ENCODE measurements at places on chromosomes 12 and 14. TPM values are rescaled to one million over a fixed set of nuclear protein-coding genes. Genes with fewer than 3 reads are reported as not detected.

- DNase-seq: no peak
Measured at GRCh38 chr14:45715946-45716345, 462.9 kb upstream of the MIS18BP1 start.

DNA sequence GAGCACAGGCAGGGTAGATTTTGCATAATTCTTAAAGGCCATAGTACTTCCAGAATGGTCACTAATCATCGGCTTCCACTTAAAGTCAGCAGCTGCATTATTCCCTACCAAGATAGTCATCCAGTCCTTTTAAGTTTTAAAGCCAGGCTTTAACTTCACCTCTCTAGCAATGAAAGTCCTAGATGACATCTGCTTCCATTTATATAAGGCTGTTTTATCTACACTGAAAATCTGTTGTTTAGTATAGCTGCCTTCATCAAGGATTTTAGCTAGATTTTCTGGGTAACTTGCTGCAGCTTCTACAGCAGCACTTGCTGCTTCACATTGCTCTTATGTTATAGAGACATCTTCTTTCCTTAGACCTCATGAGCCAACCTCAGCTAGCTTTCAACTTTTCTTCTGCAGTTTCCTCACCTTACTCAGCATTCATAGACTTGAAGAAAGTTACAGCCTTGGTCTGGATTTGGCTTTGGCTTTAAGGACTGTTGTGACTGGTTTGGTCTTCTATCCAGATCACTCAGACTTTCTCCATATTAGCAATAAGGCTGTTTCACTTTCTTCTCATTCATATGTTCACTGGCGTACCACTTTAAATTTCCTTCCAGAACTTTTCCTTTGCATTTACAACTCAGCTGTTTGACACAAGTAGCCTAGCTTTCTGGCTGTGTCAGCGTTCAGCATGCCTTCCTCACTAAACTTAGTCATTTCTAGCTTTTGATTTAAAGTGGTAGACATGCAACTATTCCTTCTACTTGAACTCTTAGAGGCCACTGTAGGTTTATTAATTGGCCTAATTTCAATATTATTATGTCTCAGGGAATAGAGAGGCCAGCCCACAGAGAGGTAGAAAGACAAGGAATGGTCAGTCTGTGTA is 209.9 kb upstream of the GARIN2 start:
- DNase-seq: no peak

- DNase-seq: no peak
Measured at GRCh38 chr14:57865066-57865402, 858 bp downstream of the SLC35F4 start.

RTN1 gene
- 3.7 TPM for total RNA-seq

DNA sequence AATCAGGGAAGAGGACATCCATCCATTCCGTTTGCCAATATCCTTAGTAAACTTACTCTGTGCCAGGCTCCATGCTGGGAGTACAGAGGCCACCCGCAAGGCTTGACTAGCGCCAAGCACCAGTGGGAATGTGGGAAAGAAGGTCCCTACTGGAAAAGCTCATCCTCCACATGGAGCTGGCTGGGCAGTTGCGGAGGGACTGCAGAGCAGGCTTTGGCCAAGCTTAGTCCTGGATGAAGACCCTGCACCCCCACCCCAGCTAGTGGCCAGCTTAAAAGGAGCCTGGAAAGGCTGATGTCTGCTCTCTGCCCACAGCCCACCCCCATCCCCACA is 22.4 kb upstream of the EIF2B2 start:
- DNase-seq: no peak

GRCh38 chr12:121958541-121959240 is 40.3 kb downstream of the CFAP251 start:
- DNase-seq: peak; percentile 56

- no peak for DNase-seq
Measured at GRCh38 chr12:130677957-130678558, 38.0 kb downstream of the RIMBP2 start.

DNA sequence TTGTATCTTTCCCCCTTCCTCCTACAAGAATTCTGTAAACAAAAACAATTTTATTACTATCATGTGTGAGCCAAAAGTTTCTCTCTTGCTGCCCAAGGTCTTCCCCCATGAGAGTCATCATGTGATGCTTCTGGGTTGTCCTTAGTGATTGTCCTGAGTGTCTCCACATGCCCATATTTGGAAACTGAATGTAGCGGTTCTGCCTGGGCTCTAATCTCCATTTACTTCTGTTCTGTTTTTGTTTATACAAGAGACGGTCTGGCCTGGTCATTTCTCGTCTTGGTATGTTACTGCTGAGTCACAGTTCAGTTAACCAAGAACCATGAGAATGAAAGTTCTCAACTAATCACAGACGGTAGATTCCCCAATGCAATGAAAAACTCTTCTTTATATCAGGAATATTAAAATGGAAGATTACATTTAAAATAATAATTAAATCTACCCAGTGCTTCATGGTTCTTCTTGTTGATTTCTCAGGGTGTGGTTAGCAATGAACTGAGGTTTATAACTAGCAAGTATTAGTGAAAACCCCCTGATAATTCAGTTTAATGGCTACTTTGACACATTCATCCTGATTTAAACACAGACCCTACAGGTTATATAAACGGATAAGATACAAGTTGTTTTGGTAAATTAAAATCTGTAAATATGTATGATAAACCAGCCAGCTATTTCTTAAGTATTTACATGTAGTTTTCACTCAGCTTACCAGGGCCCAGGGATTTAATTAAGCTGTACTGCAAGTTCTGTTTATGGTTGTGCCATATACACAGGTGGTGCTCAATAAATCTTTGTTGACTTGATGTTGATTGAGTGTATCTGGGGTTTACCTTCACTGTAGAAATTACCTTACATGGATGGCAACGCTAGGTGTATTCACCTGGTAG is 81.1 kb downstream of the PELI2 start:
- DNase-seq: no peak

DNA sequence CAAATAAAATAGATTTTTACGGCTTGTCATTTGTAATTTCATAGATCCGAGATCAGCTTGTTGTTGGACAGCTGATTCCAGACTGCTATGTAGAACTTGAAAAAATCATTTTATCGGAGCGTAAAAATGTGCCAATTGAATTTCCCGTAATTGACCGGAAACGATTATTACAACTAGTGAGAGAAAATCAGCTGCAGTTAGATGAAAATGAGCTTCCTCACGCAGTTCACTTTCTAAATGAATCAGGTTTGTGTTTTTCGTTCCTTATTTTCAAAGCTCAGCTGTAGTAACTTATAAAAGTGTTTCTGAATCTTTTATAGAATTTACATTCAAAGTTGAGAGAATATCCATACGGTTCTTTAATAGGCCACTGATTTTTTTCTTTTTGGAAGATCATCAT is 89.1 kb downstream of the LRRK2 start:
- no peak for DNase-seq

DNA sequence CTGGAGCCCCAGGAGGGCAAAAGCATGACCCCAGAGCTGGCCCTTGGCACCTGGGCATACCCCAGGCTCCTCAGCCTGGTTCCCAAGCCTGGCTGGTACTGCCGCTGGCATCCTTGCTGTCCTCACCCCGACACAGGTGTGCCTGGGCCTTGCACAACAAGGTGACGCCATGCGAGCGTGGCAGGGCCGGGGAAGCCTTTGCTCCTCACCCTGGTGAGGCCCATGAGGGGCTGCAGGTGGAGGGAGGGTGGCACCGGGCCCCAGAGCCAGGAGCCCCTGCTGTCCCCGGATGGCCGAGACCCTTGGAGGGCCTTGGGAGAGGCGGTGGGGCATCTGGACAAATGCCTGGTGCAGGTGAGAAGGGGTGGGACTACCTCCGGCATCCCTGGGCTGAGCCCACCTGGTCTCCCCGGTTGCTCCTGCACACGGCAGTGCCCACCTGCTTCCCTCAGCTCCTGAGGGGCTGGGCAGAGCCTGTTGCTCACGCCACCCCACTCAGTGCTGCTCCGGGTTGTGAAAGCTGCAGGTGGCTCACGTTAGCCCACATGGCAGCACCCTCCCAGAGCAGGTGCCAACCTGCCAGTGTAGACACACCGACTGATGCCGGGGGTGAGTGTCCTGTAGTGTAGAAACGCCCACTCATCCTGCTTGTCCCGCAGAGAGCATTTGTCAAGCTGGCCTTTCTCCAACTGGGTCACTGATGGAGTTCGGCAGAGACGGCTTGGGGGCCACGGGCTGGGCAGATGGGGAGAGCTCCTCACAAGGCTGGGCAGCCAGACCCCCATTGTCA is 24.6 kb upstream of the KIF26A start:
- peak; percentile 49 for DNase-seq

GRCh38 chr14:75595226-75595625 is 16.8 kb downstream of the FLVCR2 start:
- no peak for DNase-seq

DNA sequence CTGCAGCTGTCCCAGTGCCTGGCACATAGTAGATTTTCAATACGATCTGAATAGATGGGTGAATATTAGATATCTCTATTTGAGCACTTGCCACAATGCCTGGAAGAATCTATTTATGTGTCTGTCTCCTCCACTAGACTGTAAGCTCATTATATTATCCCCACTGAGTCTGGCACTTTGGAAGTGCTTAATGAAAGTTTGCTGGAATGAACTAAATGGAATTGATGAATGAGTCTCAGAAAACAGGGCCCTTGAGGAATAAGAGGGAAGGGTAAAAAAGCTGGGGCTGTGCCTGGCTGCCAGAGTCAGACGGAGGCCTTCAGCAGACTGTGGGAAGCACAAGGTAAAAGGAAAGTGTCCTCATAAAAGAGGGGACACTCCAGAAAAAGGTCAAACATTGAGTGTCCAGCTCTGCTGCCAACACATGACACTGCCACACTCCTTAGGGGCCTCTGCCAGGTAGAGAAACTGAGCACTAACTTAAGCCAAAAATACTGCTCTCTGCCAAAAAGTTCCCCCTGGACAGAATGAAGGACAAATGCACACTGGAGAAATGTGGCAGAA is 39.3 kb downstream of the GLT8D2 start:
- no peak for DNase-seq

All from H7 (cell line).